ENCODE measurements at places on chromosomes 12 and 14.

DNA sequence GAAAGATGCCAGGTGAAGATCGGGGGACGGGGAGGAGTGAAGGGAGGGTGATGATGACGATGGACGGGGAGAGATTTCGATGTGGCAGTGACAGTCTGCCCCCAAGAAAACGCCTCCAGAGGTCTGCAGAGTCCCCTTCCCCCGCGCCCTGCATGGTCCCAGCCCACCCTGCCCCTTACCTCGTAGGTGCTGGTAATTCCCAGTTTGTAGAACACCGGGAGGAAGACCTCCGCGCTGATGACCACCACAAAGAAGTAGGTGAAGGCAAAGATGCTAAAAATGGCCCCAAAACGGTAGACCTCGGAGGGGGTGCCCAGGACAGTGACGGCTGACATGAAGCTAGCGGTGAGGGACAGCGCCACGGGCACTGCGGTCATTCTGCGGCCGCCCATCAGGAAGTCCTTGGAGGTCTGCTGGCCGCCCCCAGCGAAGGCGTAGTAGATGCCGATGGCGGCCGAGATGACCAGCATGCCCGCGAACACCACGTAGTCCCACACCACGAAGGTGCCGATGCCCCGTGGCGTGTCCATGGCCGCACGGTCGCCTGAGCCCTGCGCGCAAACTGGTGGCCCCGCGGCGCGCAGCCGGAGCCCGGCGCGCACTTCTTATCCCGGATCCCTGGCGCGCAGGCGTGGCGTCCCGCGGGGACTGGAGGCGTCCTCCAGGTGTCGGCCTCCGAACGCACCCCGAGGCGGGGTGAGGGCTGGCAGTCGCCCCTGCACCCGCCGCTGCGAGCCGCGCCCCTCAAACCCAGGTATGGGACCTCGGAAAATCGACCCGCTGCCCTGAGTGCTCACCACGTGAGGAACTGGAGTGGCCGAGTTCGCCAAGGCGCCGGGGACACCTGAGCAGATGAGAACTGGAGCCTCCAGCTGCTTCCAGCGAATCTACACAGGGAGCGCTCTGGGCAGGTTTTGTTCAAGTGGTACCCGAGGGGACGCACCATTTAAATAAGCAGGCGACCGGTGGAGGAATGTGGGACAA, at the start of gene SLC5A8:
SLC5A8 (minus strand) TSS at position 920 of the 984 bp plus-strand sequence; CDS start at position 530, 390 bp downstream.
- peak; percentile 46 for DNase-seq

DNA sequence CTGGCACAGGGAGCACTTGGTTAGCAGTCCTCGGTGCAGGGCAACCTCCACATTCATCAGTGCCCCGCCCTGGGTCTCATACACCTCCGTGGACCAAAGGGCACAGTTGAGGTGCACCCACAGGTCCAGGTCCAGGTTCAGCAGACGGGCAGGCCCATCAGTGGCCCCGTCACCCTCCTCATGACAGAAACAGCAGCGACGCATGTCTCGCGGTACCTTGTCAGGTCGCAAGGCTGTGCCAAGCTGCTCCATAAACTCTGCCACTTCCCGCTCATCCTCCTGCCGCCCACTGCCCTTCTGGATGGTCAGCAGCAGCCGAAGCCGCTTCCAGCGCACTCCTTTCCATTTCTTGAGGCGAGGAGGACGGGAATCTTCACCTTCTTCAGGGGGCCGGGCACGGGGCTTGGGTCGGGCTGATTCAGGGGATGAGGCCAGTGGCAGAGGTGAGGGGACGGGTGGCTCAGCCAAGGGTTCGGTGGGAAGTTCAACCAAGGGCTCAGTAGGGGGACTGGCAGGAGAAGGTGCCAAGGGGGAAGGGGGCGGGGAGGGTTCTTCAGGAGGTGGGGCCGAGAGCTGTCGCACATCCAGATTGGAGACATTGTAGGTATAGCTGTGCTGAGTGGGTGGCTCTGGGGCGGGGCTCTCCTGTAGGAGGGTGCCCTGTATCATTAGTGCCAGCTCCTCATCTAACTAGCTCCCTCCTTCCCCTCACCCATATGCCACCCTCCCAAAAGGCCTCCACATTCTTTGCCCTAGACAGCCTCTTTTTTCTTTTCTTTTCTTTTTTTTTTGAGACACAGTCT, 8.3 kb upstream of the PRKAG1 start:
- no peak for DNase-seq

DNA sequence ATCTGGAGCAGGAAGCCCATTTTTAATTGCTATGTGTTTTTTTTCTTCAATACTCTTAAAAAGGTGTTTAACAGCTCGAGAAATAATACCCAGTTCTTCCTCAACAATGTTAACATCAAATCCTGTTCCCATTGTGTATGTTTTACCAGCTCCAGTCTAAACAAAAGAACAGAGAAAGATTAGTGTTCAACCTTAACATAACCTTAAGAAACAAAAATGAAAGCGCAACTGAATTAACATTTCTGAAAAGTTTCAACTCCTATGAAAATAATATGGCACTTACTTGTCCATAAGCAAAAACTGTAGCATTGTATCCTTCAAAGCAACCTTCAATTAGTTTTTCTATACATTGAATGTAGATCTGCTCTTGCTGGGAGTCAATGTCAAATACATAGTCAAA, 73.2 kb downstream of the KIF21A start:
- DNase-seq, result no peak

DNA sequence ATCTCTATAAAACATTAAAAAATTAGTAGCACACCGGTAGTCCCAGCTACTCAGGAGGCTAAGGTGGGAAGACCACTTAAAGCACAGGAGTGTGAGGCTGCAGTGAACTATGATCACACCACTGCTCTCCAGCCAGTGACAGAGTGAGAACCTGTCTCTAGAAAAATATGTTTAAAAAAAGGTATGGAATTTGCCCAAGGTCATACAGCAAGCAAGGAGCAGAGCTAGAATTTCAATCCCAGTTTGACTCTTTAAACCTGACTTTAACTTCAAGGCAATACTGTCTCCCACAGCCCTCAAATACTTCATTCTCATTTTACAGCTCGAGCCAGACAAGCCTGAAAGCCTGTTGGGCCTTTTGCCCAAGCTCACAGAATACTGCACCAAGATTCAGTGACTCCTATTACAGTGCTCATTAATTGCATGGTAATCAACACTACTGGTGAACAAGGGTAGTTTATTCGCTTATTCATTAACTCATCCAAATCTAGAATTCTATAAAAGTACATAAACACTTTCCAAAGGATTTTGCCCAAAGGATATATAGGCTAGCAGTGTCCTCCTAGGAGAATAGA, 8.0 kb downstream of the HECTD4 start:
- no peak for DNase-seq

- DNase-seq, result no peak
Observed at GRCh38 chr12:56528846-56529245, 7.2 kb downstream of the RBMS2 start.

DNA sequence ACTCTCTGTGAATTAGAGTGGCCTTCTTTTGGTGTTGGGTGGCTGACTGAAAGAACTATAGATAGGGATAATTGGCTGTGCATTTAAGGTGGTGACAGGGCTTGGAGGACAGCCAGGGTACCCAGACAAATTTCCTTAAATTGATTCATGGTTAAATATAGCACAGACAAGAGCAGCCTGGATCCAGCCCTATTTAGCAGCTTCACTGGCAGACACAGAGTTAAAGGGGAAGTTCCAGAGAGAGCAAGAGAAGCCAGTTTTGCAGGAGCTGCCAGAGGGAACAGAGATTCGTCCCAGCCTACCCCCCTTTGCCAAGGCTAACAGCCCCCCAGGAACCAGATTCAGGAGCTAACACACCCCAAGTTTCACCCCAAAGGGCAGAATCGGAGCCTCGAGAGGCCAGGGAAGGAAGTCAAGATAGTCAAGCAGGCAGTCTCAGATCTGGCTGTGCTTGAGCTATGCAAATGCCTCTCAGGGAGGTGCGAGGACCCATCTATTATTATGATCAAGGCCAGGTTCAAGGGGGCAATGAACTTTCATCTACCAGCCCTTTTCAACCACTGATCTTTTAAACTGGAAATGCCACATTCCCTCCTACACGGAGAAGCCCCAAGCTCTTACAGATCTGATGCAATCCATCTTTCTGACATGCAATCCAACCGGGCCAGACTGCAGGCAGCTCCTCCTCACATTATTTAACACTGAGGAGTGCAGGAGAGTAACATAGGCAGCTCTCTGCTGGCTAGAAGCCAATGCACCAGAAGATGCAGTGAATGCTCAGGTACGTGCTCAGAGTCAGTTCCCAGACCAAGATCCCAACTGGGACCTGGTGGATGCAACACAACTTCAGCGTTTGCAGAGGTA, 58.2 kb downstream of the DHRS2 start:
- peak; percentile 35 for DNase-seq

- no peak for DNase-seq
Observed at GRCh38 chr14:80629606-80630005, 311.9 kb downstream of the CEP128 start.

DNA sequence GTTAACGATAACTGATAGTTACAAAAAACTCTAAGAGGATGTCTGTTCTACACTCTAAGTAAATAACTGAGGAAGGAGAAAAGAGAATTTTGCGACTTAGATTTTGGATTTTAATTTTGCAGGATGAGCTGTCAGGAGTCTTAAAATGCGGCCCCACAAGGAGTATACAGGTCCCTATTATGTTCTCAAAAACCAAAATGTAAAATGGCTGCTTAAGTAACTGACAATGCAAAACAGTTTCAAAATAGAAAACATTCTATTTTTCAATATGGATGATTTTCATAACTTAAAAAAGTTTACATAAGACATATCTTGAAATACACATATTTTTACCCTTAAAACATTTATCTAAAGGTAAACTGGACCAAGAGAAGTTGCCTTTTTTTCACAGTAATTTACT, 2.6 kb downstream of the CD69 start:
- DNase-seq, result no peak

DNA sequence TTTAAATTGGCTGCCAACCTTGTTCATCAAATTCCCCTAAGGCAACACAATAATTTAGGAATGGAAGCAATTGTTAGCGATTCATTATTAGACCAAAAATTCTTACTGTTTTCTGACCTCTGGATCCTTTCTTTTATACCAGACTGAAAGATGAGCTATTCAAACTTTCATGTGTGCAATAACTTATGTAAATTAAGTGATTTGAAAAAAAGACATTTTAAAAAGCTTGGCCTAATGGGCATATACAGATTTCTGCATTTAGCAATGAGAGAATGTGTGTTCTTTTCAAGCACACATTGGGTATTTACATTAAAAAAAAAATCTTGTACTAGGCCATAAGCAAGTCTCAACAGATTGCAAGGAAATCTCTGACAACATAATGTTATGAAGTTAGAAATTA, 65.5 kb downstream of the C12orf75 start:
- no peak for DNase-seq

DNA sequence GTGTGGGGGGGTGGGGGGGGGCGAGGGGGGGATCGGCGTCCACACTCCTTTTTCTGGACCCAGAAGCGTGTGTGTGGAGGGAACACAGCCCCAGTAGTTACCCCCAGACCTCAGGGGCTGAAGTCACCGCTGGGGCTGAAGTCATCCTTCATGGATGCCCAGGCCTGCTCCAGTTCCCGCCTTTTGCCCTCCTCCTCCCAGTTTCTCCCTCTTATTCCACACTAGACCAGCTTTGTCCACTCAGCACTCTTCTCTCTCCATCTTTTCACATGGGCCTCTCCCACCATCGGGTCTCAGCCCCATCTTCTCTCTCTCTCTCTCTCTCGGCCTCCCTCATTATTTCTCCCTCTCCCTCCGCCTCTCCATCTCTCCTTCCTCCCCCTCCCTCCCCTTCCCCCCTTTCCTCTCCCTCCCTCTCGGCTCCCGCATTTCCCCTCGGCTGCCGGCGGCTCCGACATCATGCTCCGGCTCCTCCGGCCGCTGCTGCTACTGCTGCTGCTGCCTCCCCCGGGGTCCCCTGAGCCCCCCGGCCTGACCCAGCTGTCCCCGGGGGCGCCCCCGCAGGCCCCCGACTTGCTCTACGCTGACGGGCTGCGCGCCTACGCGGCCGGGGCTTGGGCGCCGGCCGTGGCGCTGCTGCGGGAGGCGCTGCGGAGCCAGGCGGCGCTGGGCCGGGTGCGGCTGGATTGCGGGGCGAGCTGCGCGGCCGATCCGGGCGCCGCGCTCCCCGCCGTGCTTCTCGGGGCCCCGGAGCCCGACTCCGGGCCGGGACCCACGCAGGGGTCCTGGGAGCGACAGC, at the start of gene P3H3:
P3H3 (plus strand) TSS at position 426 of the 799 bp plus-strand sequence; CDS start at position 460, 34 bp downstream.
- DNase-seq, result peak; percentile 67

GRCh38 chr14:55092341-55092740, 36.7 kb upstream of the LGALS3 start:
- no peak for DNase-seq

GRCh38 chr14:91119556-91120311, 5.9 kb downstream of the DGLUCY start:
- DNase-seq, result no peak

- DNase-seq, result no peak
Observed at GRCh38 chr14:62280366-62280765, 518.1 kb downstream of the SNAPC1 start.

DNA sequence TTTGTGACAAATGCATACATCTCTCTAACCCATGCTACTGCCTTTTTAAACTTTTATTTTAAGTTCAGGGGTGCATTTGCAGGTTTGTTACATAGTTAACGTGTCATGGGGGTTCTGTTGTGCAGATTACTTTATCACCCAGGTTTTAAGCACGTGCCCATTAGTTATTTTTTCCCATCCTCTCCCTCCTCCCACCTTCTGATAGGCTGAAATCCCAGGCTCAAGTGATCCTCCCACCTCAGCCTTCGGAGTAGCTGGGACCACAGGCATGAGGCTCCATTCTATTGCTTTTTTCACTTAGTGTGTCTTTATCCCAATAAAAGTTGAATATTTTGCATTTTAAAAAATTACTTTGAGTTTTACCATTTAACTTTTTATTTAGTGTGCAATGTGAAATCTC, 68.9 kb downstream of the BAZ1A start:
- no peak for DNase-seq

DNA sequence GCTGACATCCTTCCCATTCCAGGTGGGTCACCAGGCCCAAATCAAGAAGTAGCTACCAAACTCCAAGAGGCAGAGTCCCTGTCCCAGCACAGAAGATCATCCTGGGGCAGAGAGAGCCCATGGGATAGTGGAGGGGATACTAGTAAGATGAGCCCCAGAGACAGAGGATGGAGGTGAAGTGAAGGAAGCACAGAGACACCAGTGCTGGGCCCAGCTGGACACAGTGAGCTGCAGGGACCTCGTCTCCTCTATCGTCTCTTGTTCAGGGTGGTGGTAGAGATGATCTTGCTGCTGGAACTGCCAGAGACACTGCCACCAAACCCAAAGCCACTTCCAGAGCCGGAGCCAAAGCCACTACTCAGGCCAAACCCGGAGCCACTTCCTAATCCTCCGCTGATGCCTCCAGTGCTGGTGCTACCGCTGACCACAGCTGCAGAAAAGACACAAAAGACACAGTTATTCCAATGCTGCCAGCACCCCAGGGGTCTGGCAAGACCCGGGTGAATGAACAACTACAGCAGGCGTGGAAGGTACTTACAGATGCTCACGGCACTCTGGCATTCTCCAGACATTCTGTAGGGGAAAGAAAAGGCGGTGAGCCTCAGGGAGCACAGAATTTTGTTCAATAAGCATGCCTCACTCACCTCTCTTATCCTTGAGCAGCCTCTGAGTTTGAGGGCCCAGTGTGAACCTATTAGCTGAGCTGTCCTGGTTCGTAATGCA, 6.9 kb downstream of the KRT4 start:
- no peak for DNase-seq

All from NCI-H345 (cell line).